ENCODE measurements at places on chromosomes 16 and 17. TPM values are rescaled to one million over a fixed set of nuclear protein-coding genes. Genes with fewer than 3 reads are reported as not detected.

- DNase-seq: no peak
Measured at GRCh38 chr16:81419806-81420205, 24.8 kb upstream of the CMIP start.

DNA sequence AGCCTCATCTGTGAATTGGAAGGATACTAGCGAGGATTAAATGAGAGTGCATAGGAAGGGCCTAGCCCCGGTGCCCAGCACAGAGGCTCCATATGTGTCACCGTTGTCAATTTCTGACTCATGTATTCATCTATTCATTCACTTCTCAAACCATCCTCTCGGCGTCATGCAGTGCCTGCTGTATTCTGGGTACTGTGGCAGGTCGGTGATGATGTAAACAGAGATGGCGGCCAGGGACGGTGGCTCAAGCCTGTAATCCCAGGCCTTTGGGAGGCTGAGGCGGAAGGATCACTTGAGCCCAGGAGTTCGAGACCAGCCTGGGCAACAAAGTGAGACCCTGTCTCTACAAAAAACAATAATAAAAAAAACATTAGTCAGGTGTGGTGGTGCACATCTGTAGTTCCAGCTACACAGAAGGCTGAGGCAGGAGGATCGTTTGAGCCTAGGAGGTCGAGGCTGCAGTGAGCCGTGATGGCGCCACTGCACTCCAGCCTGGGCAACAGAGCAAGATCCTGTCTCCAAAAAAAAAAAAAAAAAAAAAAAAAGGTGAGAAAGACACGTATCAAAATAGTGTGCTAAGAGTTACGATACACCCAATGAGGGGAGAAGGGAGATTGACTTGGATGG lies 4.3 kb upstream of the PPP1R1B start:
- DNase-seq: peak; percentile 38

DNA sequence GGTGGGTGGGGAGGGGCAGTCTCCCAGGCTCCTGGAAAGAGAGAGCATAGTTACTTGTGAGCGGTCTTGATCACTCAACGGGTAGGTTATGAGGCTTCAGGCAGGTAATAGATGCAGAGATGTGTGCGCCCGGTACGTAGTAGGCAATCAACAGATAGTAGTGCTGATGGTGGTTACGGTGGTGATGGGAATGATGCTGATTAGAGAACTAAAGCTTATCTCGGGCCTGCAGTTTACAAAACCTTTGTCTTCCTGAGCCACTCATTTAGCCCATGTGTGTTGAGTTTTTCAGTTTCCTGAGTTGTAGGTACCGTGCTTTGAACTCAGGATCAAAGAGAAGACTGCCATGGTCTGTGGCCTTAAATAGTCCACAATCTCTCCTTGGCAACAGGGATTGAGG lies 401.0 kb downstream of the SNX29 start:
- no peak for DNase-seq

GRCh38 chr17:28925912-28926365 lies 23.1 kb upstream of the DHRS13 start:
- DNase-seq: peak; percentile 27

DNA sequence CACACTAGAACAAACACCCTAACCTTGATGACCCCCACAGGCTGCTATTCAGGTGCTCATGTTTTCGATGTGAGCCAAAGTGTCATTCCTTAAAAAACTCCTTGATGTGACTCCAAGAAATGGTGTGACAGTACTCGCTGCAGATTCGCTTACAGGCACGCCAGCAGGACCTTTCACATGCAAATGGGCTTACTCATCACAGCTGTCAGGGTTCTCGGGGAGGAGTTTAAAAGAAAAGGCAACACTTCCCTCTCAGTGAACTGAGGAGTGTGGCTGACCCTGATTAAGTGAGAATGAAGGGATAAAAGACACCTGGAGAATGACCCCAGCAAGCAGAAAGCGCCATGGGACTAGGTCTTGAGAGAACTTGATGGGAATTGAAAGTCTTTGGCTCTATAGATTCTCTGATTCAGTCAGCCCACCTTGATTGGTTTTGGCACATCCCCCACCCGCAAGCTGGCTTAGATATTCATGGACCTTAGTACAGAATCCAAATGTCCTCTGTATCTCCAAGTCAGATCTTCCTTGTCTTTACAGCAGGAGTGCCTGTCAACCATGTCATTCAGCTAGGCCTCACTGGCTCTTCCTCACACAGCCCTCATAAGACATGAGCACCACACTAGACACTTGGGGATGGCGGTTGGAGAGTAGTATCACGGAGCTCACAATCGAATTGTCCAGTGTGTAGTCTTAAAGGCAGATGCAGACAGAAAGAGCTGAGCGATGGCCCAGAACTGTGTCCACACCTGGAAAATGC lies 82.6 kb downstream of the HIC1 start:
- DNase-seq: no peak

Gene PTX4
- total RNA-seq: not detected

Gene MYCBPAP
- total RNA-seq: 0.30 TPM

Gene MYO15A
- total RNA-seq: 1.0 TPM

Gene GP2
- total RNA-seq: not detected
